ENCODE measurements at places on chromosomes 16 and 17.

- no peak for DNase-seq
Observed at GRCh38 chr16:82829301-82829700, 202.5 kb downstream of the CDH13 start.

GRCh38 chr17:72913142-72913682 lies 179.3 kb downstream of the SLC39A11 start:
- no peak for DNase-seq

DNA sequence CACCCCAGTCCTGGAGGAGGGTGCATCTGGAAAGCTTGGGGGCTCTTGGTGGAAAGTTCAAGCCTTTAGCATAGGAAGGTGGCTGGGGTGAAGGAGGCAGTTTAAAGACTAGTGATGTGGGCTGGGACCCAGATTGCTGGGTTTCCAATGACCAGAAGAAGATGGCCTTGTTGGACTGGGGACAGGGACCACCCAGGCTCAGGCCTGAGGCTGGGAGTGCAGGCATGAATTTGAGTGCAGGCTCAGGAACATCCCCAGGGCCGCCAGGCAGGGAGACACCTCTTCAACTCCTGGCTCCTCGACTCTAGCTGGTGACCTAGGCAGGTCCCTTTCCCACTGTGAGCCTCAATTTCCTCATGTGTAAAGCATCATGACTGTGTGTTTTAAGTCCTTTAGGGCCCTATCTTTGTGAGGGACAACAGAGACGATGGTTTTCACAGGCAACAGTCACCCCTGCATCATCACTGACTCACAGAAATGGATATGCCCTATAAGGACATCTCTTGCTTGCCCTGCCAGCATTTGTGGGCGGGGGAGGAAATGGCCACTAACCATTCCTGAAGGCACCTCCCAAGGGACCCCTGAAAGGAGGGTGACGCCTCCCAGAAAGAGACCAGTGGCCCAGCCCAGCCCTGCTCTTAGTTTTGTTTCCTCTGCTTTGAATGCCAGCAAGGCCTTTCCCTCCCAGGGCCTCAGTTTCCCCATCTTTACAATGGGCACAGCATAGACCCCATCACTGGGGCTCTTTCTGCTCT lies 11.1 kb downstream of the NLRC5 start:
- peak; percentile 96 for DNase-seq

GRCh38 chr17:81962499-81963441 lies 1.8 kb upstream of the NOTUM start:
- no peak for DNase-seq

- DNase-seq = peak; percentile 79
Observed at GRCh38 chr16:84774810-84775209, 45.0 kb upstream of the CRISPLD2 start.

All from fibroblast of lung (primary cell).